COR-L47 (cell line): ENCODE measurements at places on chromosomes 1 and 21.
A peak's percentile ranks its signal among the peaks of the same experiment; 100 is the strongest.

GRCh38 chr1:101167891-101168290 lies 68.9 kb upstream of the S1PR1 start:
- DNase-seq = no peak

DNA sequence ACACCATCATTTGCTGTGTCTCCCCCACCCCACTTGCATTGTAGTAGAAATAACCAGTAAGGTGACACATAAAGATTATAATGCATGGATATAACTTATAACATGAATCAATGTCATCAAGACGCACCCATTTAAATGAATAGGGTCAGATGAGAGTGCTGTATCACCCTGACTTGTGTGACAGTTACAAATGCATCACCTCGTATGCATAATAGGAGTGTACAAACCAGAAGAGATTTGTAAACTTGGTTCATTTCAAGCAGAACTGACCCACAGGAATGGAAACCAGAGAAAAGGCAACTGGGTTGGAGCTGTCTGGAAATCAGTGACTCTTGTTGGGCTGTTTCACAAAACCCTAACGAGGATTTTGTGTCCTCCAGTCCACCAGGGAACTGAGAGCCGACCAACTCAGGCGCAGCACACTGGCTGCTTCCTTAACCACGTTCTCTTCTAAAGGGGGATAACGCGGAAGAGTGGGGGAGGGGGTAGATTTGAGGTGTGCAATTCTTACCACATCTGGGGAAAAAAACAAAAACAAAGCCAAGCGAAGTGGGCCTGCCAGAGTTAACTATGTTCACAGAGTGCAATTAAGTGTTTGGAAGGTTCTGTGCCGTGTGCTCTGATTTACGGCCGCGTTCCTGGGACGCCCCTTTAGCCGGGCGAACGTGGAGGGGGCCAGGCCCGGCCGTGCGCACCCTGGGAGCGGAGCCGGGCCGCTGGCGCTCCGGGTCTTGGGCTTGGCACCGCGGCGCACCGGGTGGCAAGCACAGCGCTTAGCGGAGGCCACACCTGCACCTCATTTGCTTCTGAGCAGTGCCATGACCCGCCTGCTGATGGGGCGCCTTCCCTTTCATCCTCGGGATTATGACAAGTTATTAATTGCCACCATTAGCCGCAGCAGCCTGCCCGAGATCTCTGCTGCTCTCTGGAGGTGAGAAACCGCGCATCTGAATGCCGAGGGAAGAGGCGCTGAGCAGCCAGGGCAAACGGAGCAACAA lies 248.8 kb upstream of the FOXD3 start:
- DNase-seq = no peak

DNA sequence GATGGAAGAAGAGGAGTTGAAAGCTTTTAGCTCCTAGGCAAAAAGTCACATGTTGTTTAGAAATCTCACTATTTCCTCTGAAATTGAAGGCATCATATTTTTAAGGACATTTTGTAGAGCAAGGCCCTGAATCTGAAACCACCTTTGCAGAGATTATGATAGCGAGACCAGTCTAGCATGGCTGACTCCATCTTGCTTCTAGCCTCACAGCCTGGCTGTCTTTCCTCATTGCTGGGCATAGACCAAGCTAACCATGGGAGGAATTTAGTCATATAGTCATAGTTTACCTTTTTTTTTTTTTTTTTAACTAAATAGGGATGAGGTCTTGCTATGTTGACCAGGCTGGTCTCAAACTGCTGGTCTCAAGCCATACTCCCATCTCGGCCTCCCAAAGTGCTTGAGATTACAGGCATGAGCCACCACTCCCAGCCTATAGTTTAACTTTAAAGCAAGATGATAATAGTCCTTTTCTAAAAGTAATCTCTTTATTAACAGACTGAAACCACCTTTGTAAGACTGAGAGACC lies 42.2 kb upstream of the ZNF326 start:
- no peak for DNase-seq

DNA sequence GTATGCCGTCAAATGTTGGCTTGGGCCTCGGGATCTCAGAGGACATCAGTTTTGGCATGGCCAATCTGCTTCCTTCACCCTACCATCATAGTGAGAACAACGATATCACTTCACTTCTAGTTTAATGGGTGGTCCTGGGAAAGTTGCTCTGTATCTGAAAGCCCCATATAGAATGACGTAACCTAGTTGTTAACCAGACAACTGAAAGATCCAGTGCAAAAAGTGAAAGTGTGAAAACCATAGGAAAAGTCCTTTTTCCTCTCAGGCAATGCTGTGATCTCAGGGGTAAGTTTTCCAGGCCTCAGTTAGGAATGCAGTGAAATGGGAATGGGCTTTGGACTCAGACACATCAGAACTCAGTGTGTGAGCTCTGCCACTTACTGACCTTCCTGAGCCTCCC lies 18.6 kb upstream of the ATP1B1 start:
- no peak for DNase-seq

DNA sequence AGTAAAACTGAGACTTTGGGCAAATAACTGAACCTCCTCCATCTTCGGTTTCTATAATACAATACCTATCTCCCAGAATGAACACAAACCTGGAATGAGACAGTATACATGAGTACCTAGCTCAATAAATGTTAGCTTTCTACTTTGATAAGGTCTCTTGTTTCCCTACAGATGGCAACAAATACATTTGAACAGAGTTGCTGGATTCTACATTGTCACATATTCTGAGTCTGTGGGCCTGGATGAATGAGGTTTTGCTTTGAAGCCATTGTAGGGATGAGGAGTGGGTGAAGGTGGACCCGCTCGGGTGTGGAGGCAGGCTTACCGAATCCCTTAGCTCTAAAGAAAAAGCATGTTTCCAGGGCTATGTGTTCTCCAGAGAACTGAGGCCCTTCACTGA lies 13.9 kb upstream of the FYB2 start:
- DNase-seq = no peak

DNA sequence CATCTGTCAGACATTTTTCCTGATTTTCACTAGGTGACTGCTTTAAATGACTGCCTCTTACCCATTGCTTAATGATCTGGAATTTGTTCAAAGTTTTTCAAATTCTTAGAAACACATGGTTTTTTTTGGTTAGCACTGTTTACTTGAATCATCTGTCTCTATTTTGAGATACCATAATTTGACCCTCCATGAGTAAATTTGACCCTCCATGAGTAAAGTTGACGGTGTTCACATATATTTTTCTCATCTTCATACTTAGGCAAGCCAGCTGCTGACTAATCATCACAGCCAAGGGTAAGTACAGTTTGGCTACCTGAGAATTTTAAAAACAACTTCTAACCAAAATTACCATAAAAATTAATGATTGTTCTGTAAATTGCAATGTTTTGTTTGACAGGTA lies 586.5 kb downstream of the PTBP2 start:
- no peak for DNase-seq

DNA sequence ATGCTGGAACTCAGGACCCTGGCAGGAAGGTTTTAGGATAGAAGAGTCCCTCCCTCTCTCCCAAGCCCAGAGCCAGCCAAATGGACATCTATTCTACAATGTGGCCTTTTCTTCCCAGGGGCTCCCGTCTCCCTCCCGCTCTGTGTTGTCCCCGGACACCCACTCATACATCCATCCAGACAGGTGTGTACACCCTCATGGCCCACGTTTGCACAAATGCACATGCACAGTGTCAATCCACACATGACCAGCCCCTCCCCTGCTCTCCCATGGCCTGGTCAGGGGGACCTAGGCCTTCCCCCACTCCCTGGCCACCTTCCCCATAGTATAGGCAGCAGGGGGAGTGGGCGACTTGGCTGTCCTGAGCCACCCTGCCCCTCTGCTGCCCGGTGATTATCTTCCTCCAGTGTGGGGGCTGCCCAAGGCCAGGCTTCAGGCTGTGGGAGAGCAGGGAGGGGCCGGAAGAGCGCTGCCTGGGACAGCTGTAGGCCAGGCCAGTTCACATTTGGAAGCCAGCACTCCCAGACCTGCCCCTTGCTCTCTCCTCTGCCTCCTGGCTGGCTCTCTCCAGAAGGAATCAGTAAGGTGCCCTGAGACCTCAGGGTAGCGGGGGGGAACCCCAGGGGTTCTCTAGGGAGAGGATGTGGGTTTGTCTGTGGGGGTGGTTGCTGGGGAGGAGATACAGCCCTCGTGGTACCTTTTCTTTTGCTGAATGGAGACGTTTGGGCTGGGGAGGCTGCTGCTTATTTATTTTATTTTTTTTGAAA lies 4.1 kb upstream of the PTPN7 start:
- no peak for DNase-seq

GRCh38 chr1:199046618-199047017 lies 407.8 kb downstream of the PTPRC start:
- DNase-seq = no peak

- DNase-seq = no peak
These were observed 7.2 kb upstream of the COL6A1 start for GRCh38 chr21:45974073-45975019.

GRCh38 chr1:51299981-51300670 lies 30.2 kb downstream of the TTC39A start:
- DNase-seq = no peak

DNA sequence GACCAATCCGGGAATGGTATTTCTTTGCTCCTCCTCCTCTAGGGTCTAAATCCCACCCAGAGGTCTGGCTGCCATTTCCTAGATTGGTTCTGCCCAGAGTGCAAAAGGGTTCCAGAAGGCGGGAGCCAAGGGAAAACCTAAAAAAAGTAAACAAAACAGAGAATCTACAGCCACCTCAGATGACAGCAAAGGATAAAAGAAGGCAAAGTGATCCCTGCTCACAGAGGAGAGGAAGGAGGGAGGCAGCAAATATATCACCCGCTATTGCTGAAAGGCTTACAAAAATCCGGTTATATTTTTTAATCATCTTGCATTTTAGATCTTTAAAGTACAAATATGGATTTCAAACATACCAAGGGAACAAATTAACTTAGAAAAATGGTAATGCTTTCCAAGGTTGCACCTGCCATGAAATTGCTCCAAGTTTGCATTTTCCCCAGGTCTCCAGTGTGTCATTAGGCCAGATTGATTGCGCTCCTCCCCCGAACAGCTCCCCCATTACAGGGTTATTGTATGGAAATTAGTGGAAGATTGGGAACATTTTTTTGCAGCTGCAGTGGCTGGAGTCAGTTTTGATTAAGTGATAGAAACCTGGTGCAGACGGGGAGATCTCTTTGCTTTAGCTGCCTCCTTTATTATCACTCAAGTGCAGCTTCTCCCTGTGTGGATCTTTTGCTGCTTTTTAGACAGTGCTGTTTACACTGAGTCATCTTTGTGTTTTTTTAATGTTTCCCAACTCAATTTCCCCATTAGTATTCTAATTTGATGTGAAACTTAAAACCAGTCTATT lies 280.5 kb upstream of the CAMK1G start:
- peak; percentile 32 for DNase-seq

DNA sequence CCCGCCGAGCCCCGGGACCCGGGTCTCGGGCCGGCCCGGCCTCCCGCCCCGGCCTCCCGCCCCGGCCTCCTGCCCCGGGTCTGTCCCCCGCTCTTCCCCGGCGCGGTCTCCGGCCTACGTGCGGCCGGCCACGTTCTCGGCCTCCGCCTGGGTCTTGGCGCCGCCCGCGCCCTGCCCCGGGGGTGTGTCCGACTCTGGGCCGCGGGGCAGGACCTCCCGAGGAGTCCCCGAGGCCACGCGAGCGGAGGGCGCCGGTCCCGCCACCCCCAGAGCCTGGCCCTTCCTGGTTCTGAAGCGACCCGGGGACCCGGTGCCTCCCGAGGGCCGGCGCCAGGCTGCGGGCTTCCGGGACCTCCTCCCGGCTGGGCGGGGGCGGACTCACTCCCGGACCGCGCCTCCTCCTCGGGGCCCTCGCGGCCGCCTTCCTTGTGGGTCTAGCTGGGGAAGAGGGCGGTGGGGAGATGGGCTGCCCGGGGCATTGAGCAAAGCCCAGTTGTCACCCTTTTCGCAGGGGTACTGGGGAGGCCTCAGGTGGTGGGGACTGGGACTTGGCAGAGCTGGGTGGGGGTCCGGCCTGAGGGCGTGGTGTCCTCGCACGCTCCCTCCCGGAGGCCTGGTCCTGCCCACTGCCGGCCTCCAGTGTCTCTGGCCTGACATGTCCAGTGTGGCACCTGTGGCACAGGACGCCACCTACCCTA lies 558 bp downstream of the PFKL start:
- DNase-seq = no peak

DNA sequence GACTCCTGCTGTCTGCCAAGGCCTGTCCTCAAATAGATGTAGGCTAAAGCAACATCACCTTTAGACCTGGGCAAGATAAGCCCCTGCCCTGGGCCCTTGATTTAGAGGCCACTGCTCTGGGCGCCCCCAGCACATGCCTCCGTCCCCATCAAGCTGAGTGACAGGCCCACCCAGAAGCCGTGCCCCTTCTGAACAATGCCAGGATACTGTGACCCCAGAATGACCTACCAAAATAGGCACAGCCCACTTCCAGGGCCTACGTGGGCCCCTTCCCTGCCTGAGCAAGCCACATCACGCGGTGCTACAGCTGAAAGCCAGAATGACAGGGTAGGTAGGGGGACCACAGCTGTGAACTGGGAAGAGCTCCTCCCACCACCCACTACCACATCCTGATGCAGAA lies 24.7 kb upstream of the BECN2 start:
- DNase-seq = no peak

DNA sequence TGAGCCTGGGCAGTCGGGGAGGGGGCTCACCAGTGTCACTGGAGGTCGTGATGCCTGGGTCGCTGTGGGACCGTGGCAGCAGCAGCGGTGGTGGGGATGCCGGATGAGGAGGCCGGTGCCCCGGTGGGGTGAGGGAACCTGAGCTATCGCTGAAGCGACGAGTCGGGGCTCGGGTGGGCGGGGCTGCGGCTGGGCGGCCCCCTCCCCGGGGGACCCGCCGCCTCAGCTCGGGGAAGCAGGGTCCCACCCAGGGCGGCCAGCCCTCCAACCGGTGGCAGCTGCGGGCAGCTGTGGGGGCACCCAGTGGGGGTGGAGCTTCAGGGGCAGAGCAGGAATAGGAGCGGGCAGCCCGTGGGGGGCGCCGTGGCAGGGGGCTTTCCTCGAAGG lies 5.0 kb downstream of the ENTREP3 start:
- no peak for DNase-seq

- no peak for DNase-seq
These were observed 33.4 kb upstream of the USH2A start for GRCh38 chr1:216456682-216457081.
